Amniotic epithelial cell (primary cell): ENCODE measurements at places on chromosomes 1 and 21.
A peak's percentile ranks its signal among the peaks of the same experiment; 100 is the strongest.

DNA sequence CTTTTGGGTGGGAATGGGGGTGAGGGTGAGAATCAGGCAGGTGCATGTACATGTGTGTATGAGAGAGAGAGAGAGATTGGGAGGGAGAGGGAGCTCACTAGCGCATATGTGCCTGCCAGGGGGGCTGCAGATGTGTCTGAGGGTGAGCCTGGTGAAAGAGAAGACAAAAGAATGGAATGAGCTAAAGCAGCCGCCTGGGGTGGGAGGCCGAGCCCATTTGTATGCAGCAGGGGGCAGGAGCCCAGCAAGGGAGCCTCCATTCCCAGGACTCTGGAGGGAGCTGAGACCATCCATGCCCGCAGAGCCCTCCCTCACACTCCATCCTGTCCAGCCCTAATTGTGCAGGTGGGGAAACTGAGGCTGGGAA lies 95.0 kb downstream of the EPHB2 start:
- DNase-seq: no peak

GRCh38 chr1:16073490-16074119 lies at the start of gene FAM131C:
FAM131C (minus strand) TSS chr1:16073651; CDS start chr1:16073442, 209 bp downstream.
- DNase-seq: no peak

DNA sequence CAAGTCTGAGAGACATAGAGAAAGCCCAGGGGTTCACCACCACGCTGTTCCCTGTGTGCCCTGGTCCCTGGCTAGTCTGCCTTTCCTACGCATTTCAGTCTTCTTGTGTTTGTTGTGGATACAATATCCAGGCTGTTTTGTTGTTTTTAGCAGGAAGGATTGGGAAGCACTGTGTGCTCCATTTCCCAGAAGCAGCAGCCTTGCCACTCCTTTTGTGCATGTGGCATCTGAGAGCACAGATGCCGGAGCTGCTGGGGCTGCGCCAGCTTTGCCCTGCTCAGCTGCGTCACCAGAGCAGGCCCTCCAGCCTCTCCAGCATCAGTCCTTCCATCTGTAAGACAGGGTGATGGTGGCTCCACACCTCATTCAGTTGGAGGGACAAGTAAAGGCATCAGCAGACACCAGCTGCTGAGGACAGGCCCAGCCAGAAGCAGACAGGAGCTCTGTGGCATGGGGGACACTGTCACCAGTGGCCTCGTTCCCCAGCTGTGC lies 94.4 kb upstream of the COL6A1 start:
- no peak for DNase-seq

- peak; percentile 49 for DNase-seq
Measured at GRCh38 chr1:6523566-6523965, 30.7 kb downstream of the NOL9 start.

- DNase-seq: peak; percentile 13
Measured at GRCh38 chr21:38533887-38534286, 35.6 kb upstream of the ERG start.

DNA sequence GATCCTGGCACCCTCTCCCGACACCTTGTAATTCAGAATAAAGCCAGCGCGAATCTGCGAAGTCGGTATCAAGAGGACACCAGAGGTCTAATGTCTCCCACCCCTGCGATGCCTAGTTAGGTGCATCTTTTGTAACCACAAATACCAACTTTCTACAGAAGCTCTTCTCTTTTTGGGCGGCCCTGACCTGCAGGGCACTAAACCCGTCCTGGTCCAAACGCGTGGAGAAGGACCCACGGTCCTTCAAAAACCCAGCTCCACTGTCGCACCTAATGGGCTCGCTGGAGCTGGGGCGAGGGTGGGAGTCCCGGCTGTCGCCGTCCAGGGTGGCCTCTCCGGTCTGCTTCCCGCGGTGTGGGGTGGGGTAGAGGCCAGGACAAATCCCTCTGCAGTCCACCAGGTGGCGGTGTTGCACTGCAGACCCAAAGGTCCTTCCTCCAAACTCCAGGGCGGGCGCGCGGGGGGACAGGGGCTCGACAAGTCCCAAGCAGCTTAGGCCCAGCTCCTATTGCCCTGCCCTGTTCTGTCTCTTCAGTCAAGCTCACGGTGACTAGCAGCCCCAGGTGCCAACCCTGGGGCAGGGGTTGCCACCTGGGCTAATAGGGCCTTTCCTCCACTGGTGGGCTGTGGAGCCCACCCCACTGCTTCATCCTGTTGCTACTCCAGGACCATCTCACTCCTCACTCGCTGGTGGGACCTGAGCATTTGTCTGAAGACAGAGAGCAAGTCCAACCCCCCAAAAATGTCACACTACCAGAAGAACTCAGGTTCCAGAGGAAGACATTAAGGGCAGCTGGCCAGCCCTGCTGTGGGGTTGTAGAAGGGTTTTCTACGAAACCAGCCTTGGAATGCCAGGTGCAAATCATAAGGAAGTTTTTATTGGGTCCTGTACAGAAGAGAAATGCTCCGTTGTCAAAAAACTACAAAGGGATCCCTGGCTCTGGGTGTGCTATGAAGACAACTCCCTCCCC lies 2.8 kb downstream of the HES3 start:
- DNase-seq: peak; percentile 42

DNA sequence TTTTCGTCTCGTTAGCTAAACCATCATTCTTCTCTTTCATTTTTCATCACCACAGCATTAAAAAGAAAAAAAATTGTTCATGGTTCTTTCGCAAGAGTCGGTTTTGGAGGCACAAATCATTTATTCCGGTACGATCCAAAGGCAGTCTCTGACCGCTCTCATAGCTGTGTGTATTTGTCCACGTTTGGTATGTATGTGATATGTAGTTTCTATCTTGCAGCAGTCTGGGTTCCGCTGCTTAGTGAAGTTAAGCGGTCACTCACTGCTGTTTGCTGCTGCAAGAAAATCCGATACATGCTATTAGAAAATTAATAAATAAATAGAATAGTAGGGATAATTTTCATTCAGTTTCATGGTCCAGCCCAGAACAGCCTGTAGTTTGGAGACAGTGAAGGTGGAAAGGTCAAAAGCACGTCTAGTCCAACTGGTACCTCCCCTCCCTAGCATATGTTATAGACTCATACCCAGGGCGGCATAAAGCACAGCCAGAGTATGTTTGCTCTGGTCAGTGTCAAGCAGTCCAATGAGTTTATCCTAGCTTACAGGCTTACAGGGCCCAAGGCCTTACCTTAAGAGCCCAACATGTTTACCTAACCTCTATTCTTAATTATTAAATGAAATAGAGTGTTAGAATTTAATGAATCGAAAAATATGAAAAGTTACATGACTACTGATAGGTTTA lies 2.5 kb downstream of the FMN2 start:
- DNase-seq: no peak

- DNase-seq: peak; percentile 1
Measured at GRCh38 chr1:85102479-85102878, 54.2 kb upstream of the MCOLN3 start.

DNA sequence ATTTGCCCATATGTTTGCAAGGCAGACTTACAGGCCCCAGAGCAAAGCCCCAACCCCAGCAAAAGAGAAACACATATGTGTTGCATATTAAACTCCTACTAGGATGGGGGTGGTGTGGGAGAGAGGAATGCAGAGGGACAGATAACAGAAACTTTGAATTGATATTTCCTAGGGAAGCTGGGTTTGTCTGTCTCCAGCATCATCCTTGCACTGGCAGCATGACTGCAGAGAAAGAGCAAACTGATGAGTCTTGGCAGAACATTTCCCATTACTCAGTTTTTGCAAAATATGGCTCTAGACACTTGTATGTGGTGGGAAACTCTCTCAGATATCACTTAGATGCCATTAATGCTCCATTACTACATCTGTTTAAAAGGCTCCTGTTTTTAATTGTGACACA lies 43.8 kb upstream of the MARK1 start:
- no peak for DNase-seq

GRCh38 chr1:65539266-65540131 lies 119.0 kb downstream of the LEPR start:
- no peak for DNase-seq

GRCh38 chr1:201609661-201610318 lies 70.9 kb downstream of the NAV1 start:
- no peak for DNase-seq

- DNase-seq: no peak
Measured at GRCh38 chr1:110976089-110976488, 12.4 kb upstream of the LRIF1 start.

GRCh38 chr1:226046240-226046639 lies 16.3 kb upstream of the H3-3A start:
- DNase-seq: peak; percentile 69

GRCh38 chr21:36487641-36488307 lies 7.9 kb upstream of the CLDN14 start:
- DNase-seq: peak; percentile 54

- DNase-seq: no peak
Measured at GRCh38 chr1:56376188-56376984, 203.0 kb downstream of the PLPP3 start.

DNA sequence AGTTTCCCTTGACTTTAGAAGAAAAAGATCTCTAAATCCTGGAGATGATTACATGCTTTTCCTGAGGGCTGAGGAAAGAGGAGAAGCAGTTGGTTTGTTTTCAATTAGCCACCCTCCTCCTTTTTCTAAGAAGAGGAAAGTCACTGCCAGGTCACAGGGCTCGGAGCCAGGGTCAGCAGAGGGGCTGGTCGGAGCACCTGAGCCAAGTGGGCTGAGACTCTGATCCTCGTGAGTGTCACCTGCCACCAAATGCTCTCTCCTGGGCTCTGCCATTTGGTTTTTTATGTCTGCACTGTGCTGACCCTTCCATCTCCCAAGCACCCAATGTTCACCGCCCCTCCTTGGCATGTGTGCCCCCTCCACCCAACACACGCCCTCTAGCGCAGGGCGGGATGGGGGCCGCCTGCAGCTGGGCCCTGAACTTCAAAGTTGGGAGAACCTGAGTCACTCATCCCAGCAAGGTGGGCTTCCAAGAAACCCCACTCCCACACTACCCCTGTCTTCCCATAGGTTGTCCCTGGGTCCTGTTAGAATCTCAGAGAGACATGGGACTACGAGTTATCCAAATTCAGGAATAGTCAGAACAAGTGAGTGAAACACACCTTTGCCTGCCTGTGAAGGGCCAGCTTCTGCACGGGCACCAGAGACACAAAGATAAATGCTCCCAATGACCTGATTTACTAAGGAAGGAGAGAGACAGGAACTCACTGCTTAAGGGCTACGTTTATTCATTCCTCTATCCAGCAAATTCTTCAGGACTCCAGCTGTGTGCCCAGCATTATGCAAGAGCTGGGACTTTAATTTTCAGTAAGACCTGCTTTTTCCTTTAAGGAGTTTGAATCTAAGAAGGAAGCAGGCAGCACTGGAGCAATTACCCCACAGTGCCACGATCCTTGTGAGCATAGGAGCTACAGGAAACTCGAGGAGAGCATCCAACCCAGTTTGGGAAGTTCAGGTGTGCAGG lies 127.5 kb downstream of the RHOU start:
- no peak for DNase-seq

DNA sequence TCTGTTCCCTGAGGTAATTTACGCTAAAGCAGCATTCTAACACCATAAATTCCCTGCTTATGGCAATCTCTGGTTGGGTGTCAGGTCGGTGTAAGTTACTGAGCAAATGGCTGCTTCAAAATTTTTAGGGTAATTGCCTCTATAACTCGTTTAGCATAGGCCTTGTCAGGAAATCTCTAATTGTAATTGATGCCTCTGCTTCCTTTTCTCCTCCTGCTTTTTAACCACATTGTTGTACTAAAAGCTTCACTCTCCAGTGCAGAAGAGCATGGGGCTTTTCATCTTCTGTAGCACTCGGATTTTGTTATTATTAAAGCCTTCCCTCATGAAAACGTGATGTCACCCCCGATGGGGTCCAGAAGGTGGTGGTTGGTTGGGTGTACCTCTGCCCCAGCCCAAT lies 141.6 kb upstream of the NBPF11 start:
- no peak for DNase-seq

GRCh38 chr1:218809625-218810024 lies 364.1 kb upstream of the LYPLAL1 start:
- DNase-seq: peak; percentile 54
